Hindlimb muscle (tissue), 1 donor: ENCODE measurements at places on chromosomes 4 and X. TPM values are rescaled to one million over a fixed set of nuclear protein-coding genes. Genes with fewer than 3 reads are reported as not detected.

DNA sequence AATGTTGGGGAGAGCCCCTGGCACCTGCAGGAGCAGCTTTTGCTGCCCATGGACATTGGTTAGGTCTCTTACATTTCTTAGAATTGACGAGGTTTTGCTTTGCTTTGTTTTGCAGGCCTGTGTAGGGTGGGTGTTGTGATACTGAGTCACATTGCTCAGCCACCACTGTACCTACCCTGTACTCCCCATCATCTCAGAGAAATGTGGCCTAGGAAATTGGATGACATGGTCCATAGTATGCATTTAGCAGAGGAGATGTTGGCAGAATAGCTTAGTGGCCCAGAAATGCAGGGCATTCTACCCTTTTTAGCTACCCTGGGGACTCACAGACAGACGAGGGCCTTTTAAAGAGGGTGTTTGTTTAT lies 43.7 kb downstream of the IL21 start:
- DNase-seq, result no peak

DNA sequence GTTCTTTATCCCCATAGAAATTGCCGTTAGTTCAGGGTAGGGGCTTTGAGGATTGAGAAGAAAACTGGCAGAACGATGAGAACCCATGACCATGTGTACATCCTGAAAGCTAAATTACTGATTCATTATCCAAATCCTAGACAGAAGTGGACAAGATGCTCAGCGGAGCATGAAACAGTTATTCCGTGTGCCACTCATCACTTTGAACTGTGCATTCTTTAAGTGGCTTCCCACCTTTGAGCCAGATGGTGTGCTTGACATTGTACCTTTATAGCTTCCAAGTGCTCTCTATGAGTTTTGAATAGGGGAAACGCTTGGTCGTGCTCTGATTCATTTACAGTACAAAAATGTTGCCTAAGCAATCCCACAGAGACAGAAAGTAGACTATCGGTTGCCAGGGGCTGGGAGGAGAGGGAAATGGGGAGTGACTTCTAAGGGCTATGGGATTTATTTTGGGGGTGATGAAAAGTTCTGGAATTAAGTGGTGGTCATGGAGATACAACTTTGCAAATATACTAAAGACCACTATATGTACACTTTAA lies 100.0 kb downstream of the DOCK11 start:
- peak; percentile 34 for DNase-seq

The AKAP4 gene
- 1.0 TPM for polyA plus RNA-seq

DNA sequence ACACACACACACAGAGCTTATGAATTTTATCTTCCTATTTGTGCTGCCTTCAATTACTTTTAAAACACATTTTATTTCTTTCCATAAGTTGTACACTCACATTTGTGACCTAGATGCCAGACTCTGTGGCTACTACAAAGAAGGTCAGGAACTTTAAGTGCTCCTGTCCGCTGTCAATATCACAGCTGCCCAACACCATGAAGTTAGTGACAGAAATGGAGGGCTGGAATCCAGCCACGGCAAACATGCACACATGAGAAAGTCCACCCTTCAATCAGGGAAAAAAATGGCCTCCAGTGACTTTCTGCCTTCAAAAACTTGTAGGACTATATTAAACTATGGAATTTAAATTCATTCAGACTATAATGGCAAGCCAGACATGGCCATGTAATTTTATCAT lies 334.4 kb upstream of the FSTL5 start:
- DNase-seq, result no peak
